ENCODE measurements at places on chromosomes 2 and 18.

GRCh38 chr2:12282780-12283695 is 433.7 kb upstream of the TRIB2 start:
- DNase-seq = no peak

DNA sequence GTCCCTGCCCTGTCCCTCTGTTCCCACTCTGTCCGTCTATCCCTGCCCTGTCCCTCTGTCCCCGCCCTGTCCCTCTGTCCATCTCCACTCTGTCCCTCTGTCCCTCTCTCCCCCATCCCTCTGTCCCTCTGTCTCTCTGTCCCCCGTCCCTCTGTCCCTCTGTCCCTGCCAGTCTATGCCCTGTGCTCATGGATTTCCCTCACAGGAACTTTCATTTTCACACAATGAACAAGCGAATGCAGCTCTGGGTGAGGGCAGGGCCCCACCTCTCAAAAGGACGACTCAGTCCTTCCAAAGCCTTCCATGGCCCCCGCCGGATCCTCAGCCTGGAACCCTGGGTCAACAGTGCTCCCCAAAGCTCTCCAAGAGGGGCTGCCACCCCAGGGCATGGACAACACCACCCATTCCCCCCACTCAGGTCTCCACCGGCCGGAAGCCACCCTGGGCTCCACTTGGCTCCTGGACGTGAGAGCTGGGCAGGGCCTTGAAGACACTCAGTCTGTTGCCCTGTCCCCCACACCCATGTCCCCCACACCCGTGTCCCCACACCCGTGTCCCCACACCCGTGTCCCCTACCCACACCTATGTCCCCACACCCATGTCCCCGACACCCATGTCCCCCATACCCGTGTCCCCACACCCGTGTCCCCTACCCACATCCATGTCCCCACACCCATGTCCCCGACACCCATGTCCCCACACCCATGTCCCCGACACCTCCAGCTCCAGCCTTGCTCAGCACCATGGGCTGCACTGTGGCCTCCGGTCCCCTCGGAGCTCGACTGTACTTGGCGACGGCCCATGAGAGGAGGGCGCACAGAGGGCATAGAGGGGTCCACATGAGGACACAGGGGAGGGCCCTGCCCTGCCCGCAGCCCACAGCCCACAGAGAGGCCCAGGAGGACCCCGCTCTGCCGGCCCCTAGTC is 156.0 kb downstream of the PXDN start:
- no peak for DNase-seq

- no peak for DNase-seq
Measured at GRCh38 chr2:69969126-69969983, 7.9 kb upstream of the ASPRV1 start.

GRCh38 chr2:147468349-147468748 is 376.5 kb upstream of the ACVR2A start:
- DNase-seq = no peak

DNA sequence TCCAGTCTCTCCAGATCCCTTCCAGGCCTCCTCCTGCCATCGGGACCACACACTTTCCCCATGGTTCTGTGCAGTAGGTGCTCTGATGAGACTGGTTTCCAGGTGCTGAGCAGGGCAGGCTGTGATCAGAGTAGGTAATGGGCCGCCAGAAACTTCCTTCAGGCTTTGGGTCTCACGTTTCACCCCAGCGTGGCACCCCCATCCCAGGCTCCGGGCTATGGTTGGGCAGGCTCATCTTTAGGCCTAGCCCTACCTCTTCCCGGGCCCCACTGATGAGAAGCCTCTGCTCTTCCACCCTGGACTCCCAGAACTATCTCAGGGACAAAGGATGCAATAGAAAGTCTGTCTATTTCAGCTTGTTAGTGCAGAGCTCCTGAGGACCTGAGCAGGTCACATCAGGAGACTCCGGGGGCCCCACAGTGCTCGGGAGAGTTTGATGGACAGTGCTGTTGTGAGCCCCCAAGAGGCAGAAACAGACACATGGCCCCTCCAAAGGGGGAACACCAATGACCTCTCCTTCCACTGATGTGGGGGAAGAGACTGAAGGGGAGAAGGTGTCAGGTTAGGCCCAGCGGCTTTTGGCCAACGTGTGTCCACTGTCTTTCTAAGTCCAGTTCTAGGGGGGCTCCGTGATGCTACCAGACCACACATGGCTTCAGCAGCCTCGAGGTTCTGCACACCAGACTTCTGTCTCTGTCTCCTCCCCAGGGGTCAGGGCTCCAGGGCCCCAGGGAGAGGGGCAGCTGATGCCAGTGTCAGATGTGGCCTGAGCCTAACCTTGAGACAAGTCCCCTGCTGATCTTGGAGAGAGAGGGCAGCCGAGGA is 5.8 kb upstream of the PROM2 start:
- no peak for DNase-seq

DNA sequence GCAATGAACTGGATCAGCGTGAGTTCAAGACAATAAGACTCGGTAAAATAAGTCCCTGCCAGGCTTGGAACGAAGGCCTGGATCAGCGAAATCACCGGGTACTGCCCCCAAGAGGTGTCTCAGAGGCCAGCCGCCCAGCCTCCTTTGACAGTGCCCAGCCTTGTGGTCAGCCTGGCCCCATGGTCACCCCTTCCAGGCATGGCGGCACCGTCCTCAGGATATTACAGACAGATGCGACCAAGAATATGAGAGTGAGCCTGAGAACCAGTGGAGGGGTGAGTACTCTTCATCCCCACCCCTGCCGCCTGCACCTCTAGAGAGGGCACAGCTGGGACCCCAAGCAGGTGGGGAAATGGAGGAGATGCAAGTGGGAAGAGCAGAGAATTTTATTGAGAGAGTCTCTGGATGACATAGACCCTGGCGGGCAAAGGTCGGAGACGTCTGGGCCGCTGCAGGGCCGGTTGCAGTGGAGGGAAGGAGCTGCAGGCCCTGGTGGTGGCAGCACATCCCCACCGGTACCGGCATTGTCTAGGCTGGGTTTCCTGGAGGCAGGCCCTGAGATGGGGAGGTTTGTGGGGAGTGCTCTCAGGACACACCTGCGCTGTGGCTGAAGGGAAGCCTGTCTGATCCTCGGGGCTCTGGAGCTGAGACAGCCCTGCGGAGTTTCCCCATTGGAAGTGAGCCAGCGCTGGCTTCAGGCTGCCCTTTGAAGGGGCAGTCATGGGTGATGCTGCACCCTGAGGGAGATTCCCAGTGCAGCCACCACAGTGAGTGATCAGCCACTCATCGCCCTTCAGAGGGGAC is 190.0 kb downstream of the SEPTIN10 start:
- no peak for DNase-seq

- DNase-seq = no peak
Measured at GRCh38 chr2:222693837-222694236, 22.4 kb downstream of the MOGAT1 start.

DNA sequence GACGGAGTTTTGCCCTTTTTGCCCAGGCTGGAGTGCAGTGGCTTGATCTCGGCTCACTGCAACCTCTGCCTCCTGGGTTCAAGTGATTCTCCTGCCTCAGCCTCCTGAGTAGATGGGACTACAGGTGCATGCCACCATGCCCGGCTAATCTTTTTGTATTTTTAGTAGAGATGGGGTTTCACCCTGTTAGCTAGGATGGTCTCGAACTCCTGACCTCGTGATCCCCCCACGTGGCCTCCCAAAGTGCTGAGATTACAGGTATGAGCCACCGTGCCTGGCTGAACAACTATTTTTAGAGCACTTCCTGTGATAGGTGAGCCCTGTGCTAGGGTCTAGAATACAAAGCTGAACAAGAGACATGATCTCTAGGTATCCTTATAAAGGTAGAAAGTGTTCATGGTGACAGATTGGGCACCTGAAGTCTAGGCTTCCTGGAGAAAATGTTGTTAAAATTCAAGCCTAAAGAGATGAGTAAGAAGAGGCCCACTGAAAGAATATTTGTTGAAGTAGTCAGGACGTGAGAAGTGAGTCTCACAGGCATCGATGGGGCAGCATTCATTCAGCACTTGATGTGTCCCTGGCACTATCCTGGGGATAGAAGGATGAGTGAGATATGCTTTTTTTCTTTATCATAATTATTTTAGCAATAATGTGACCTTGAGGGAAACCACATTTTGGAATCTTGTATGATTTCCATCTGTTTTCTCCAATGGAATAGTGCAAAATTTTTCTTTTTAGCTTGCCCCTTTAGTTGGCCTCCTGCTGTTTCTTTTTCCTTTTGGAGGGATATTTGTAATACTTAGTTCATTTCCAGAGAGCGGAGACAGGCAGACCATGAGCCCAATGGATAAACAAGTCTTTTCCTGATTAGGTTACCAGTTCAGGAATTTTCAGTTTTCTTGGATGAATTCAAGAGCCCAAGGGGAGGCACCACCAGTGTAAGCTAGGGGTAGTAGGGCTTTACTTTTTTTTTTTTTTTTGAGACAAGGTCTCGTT is 5.1 kb downstream of the ZNF236 start:
- no peak for DNase-seq

DNA sequence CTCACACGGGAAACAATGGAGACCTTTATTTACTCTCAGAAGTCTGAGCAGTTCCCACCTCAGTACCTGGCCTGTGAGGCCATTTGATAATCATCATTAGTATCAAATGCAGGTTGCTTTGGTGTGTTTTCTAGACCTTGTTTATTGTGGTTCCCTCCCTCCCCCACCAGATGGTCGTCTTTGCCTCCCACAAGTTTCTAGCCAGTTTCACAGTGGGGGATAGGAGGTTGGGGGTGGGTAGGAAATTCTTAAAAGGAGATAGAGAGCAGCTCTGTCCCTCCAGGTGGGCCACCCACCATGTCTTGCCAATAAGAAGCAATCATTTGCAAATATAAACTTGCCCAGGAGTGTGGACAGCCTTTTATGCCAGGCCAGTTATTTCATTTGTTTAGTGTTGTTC is 31.3 kb downstream of the SETBP1 start:
- DNase-seq = no peak
